Left renal pelvis (tissue), 4 donors: ENCODE measurements at places on chromosomes 16 and 17. TPM values are rescaled to one million over a fixed set of nuclear protein-coding genes. Genes with fewer than 3 reads are reported as not detected.

The ADAM11 gene
- polyA plus RNA-seq, result 3.9 TPM

The TOM1L2 gene
- 33.3 TPM for polyA plus RNA-seq

The HOXB13 gene
- not detected for polyA plus RNA-seq

The ZP2 gene
- polyA plus RNA-seq, result 0.07 TPM

The SULT1A4 gene
- polyA plus RNA-seq, result 18.8 TPM

The PRSS27 gene
- 1.2 TPM for polyA plus RNA-seq

The CHD9NB gene
- 10.4 TPM for polyA plus RNA-seq

The STX4 gene
- 29.1 TPM for polyA plus RNA-seq

The EFCAB5 gene
- 3.3 TPM for polyA plus RNA-seq
